ENCODE measurements at places on chromosomes 1 and 21.

- no peak for DNase-seq
These were observed 425.9 kb upstream of the RUNX1 start for GRCh38 chr21:35475009-35475408.

DNA sequence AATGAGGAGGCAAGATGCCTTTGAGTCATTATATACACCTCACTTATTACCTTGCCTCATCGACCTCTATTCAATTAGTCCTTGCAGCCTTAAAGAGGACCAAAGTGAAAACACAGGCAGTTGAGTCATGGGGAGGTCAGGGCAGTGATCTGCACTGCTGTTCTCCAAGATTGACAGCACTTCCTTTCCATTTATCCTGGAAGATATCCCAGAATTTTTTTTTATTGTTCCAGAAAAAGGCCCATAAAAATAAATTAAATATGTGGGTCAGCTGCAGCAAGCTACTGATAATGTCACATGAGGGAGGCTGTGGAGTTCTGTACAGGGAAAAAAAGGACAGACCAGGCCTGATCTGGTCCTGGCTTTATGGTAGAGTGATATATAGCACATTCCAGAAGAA lies 33.2 kb upstream of the CDC42BPA start:
- no peak for DNase-seq

GRCh38 chr1:85289207-85289847 lies 12.9 kb upstream of the BCL10 start:
- no peak for DNase-seq

DNA sequence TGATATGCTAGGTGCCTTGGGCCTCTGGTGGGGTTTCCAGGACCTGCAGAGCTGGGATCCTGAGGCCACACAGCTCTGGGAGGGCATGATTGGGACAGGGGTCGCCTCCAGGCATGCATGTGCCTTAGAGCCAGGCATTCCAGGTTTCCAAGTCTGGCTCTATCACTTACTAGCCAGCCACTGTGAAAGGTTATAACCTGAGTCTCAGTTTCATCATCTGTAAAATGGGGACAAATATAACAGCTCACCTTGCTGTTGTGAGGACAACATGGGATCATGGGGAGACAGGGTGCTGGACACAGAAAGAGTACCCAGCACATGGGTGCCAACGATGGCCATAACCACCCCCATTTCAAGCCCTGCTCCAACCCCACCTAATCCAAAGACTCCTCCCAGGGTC lies 2.7 kb downstream of the CHI3L1 start:
- no peak for DNase-seq

- no peak for DNase-seq
These were observed 56.9 kb downstream of the COP1 start for GRCh38 chr1:176149939-176150807.

DNA sequence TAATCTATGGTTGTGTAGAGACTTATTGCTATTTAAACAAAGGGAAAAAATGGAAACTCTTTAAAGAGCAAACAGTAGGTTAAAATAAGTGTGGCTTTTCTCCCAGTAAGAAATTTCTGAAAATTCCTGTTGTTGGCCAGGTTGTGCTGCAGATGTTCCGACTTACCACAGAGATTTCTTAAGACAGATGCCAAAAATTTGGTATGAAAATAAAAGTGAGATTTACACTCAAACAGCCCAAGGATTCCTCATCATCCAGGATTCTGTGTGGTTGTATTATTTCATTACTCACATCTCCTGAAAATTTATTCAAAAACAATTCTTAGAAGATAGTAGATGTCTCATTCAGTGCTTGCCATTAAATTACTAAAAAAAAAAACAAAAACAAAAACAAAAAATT lies 296.7 kb upstream of the PTBP2 start:
- no peak for DNase-seq
